ENCODE measurements at places on chromosomes 5 and 9.

DNA sequence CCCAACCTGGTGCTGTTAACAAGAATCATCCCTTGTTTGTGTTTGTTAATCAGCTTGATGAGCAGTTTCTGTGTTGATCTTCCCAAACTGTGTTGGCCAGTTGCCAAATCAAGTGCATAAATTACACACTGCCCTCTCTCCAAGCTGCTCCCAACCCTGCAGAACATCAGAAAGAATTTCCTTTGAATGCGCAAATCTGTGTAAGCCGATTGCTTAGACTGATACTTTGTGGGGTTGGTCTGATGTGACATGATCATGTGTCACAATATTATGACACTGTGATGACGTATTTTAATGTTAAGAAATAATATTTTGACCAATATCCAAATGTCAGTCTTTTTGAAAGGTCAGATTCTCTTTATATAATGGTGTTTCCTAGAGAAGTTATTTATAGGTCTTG, 766.4 kb upstream of the WWC1 start:
- DNase-seq = no peak

- no peak for DNase-seq
Observed at GRCh38 chr9:112012026-112012902, 115.7 kb downstream of the UGCG start.

DNA sequence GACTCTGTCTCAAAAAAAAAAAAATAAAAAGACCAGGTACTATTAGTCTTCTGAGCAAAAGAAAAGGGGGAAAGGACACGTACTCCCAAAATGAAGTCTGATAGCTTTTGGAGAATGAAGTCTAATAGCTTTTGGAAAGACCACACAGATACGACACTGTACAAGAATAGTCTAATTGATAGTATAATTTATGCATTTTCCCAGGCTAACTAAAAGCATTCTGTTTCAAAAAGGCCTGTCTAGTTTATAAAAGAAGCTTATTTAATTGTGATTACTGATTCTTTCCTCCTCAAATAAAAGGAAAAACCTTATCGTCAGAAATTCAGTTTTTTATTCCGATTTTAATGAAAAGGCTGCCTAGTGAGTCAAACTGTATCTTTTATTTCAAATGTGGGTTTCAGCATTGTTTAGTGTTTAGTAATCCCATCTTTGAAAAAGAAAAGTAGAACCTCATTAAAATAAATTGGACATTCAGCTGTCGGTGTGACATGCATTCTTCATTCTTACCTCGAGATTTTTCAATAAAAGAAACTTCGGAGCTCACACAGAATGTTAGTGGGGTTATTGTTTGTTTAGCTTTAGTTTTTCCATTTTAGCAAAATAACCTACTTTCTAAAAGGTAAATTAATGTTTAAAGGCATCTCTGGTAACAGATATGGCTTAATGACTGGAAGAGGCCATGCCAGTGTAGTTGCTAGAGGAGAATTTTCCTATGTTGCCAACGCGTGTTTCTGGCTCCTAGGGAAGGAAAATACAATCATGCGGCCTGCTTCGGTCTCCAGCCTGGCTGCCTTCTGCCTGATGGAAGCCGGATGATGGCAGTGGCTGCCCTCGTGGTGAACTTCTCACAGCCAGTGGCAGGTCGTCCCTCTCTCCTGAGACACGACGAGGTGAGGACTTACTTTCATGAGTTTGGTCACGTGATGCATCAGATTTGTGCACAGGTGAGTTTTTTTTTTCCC, 70.0 kb downstream of the NLN start:
- DNase-seq = no peak

DNA sequence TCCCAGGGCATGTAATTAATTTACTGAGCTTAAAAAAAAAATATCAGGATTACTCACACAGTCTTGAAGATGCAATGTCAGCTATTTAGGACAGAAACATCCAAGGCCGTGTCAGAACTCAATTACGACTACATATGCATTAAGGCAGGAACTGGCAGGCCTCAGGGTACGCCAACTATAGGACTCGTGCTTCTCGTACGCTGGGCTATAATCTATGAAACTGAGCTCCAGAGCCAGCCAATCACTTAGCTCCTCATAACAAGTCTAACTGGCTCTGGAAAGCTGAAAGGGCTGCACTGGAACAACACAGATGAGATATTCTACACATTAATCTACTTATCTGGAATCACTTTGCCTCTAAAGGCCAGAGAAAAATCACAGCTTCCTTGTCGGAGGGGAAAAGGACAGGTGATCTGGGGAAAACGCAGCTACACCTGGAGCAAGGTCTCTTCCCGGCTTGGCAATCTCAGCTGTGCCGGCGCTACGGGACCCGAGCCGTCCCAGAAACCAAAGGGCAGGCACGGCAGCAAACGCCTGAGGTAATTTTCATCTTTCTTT, 212.0 kb downstream of the DEPDC1B start:
- no peak for DNase-seq

GRCh38 chr5:83657807-83658525, 62.7 kb downstream of the HAPLN1 start:
- DNase-seq = no peak

DNA sequence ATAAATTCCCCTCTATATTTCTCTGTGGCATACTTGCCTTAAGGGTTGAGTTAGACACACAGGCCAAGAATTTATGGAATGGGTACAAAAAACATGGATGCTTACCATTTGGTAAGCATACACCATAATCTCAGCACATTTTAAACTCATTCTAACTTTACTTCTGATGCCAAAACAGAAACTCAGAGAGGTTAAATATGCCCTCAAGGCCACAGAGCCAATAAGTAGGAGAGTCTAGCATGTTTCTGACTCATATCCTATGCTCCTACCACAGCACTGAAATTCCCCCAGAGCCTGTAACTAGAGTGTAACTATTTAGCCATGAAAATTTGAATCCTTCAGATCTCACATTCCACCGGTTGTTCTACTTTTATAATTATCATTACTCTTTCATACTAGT, 559.7 kb downstream of the ACTL7B start:
- no peak for DNase-seq

- no peak for DNase-seq
Observed at GRCh38 chr9:99405359-99405758, 183.3 kb downstream of the SEC61B start.

DNA sequence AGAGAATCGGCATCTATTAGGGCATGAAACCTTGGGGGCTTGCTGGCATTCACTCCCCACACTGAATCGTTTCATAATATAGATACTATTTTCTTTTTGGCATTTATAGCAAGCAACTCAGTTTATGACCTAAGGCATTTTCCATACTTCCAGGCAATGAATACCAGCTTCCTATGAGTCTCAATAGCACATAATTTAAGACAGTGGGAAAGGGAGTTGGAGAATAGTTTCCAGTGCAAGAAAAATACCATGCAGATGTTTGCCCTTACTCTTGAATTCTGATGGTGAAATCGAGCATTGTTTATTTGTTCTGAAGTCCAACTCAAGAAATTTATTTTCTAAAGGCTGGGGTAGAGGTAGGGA, 175.8 kb upstream of the KLF9 start:
- no peak for DNase-seq

GRCh38 chr9:133569891-133570690, 35.6 kb downstream of the ADAMTSL2 start:
- DNase-seq = no peak

DNA sequence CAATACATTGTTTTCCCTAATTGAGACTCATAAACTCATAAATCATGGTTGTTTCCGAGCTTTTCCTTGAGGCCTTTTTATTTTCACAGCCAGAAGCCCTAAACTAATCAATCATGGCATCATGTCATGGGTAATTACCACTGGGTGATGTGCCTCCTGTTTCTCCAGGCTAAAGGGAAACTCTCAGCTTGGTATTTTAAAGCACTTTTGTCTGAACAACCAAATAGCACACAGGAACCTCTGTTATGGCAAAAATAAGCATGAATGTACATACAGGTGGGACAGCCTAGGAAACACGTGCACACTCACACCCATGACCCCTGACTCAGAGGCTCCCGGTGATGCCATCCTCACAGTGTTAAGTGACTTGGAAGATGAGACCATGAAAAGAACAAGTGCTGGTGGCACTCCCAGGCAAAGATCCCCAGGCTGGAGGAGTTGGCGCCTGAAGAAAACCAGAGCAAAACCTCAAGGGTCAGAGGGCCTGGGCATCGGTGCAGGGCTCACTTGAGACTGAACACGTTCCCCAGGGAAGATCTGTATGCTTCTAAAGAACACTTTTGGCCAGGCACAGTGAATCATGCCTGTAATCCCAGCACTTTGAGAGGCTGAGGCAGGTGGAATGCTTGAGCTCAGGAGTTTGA, 154.3 kb downstream of the ROR2 start:
- DNase-seq = no peak

GRCh38 chr5:91433861-91434260, 50.7 kb upstream of the ARRDC3 start:
- no peak for DNase-seq

DNA sequence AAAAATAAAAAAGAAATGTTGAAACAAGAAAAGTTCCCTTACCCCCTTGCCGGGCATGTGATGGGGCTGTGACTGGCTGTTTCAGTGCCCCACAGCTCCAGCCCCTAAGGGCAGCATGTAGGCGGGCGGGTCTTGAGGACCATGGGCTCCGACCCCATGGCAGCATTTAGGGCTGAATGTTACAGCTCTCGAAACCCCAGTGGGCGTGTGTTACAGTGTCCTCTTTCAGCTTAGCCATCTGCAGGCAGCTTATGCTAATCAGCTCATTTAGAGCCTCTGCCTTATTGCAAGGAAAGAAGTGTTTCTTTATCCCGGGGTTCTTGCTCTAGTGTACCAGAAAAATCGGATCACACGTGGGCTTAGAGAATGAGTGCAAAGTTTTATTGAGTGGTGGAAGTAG, 497.4 kb upstream of the CYLC2 start:
- no peak for DNase-seq

DNA sequence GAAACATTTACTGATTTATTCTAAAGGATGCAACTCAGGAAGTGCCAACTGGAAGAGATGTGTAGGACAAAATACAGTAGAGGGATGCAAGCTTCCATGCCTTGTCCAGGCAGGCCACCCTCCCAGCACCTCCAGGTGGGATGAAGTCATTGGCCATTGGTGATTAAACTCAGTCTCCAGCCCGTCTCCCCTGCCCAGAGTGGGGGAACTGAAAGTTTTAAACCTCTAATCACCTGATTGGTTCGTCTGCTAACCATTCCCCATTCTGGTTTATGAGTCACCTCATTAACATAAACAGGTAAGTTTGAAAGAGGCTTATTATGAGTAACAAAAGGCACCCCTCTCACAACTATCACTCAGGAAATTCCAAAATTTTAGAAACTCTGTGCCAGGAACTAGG, 8.1 kb downstream of the TNFAIP8 start:
- no peak for DNase-seq

DNA sequence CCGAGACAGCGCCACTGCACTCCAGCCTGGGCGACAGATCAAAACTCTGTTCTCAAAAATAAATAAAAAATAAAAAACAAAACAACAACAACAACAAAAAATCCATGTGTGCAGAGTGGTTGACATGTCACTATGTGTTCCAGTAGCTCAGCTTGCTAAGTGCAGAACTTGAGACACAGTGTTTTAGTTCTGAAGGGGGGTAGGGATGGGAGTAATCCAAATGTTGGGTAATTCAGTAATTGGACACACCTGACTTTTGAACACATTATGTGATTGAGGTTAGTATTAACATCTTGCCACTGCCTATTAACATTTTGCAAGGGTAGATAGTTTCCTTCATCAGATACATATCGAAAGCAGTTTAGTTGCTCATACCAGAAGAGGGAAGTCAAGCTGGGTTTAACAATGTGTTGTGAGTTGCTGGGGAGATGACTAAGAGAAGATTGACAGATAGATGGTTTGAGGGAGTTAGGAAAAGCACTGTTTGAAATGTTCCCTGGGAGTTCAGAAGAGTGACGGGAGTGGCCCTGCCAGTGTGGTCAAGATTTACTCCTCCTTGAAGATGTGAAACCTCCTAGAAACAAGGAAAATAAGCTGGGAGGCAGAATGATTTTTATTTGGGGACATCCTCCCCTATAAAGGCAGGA, 928 bp downstream of the HACD4 start:
- no peak for DNase-seq

- DNase-seq = no peak
Observed at GRCh38 chr5:132663771-132664695, 6.1 kb downstream of the IL13 start.

GRCh38 chr9:111178331-111179055, 140.2 kb upstream of the LPAR1 start:
- no peak for DNase-seq

GRCh38 chr9:35499701-35500030, 9.8 kb downstream of the RUSC2 start:
- DNase-seq = no peak

DNA sequence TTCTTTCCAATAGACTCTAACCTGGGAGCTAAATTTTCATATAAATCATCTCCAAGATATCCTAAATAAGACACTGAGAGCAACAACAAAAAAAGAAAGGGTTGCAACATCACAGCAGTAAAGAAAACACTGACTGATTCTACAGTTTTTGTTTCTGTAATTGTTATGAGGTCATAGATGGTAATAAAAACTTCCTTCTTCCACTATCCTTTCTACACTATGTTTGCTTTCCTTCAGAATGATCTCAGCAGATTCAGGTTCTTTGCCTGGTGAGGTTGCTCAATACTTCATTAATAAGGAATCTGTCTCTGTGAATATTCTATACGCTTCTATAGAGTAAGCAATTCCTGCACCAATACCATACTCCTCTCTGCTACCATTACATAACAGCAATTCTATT, 835.6 kb upstream of the GRAMD2B start:
- DNase-seq = no peak

- DNase-seq = no peak
Observed at GRCh38 chr5:91277840-91278239, 105.3 kb downstream of the ARRDC3 start.

Measured in activated gamma-delta T cell (primary cell).